ENCODE measurements at places on chromosomes 12 and 14.
A peak's percentile ranks its signal among the peaks of the same experiment; 100 is the strongest.

- no peak for DNase-seq
These were observed 92.7 kb downstream of the PAH start for GRCh38 chr12:102824218-102824835.

GRCh38 chr14:99036611-99037293 is 235.2 kb downstream of the BCL11B start:
- DNase-seq: no peak

DNA sequence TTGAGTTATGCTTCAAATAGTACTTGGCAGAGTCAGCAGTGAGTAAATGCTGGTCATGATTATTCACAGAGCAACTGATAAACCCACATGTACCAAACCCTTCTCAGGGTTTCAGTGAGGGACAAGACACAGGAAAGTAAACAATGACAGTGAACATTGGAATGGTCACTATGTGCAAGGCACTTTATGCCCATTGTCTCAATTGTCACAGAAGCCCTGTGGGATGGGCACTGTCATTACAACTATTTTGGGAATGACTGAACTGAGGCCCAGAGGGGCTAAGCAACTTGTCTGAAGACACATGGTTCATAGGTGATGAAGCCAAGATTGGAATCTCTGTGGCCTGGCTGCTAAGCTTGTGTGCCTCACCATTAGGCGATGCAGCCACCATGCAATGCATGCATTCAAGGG is 238.5 kb downstream of the RBM19 start:
- no peak for DNase-seq

- DNase-seq: no peak
These were observed 64.7 kb upstream of the ZFP36L1 start for GRCh38 chr14:68857516-68858070.

DNA sequence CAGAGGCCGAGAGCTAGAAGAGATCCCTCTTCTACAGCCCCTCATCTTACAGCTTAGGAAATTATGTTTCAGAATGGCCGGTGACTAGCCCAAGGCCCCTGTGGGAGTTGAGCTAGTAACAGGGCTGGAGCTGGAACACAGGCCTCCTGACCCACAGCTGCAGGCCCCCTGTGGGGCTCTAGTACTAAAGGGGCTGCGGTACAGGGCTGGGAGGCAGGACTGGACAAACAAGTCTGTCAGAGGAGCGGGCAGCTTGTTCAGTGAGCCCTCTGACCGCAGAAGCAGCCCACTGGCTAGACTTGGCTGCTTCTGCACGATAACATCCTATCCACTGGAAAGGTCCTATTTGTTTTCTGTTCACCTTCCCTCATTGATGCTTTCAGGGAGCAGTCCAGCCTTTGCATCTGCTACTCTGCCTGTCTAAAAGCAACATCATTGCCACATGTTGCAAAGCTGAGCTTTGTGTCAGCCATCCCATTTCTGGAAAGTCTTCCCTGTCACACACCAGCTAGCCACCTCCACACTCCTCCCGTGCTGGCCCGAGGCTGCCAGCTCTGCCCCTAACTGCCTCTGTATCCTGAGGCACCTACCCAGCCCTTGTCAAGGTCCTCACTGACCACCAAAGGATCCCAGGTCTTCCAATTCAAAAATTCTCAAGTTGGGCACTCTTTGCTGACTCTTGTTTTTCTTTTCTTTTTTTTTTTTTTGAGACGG is 10.2 kb downstream of the PSMC1 start:
- no peak for DNase-seq

GRCh38 chr12:123828120-123828519 is 66.0 kb downstream of the DNAH10 start:
- no peak for DNase-seq

GRCh38 chr12:121871467-121871866 is 12.8 kb upstream of the HPD start:
- no peak for DNase-seq

- DNase-seq: no peak
These were observed 260.0 kb downstream of the ACSS3 start for GRCh38 chr12:81337886-81338285.

- DNase-seq: no peak
These were observed 36.8 kb downstream of the GCN1 start for GRCh38 chr12:120157678-120158077.

DNA sequence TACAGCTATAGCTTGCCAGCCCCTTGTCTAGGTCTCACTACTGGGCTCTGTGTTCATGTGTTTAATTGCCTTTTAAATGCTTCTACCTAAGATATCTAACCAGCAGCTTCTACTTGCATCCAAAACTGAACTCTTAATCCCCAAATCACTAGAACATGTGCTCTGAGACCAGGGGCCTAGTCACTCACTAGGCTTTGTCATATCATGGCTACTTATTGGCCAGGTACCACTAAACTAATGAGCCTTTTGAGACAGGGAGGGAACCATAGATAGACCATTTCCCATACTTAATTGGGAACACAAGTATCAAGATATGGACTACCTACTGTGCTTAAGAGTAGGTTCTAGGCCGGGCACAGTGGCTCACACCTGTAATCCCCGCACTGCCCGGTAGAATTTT is 6.5 kb downstream of the HSP90B1 start:
- DNase-seq: no peak

- DNase-seq: no peak
These were observed 73.6 kb downstream of the SSPN start for GRCh38 chr12:26268841-26269561.

DNA sequence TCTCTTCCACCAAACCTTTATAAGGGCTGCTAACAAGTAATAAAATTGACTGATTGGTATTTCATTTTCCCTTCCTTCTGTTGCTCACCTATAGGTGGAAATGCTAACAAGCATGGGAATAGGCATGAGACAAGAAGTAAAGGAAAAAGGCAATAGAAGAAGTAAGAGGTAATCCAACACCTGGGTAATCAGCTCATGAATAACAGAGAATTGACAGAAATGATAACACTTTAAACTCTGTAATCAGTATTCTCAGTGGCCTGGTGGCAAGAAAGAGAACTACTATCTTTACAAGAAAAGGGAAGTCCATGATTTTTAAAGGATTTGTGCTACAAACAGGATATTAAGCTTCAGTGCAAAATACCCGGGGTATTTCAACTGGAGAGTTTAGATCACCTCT is 737.8 kb downstream of the RERGL start:
- DNase-seq: no peak

GRCh38 chr12:1830401-1830845 is 10.1 kb downstream of the LRTM2 start:
- DNase-seq: no peak

GRCh38 chr14:55580470-55581341 is 699 bp downstream of the KTN1 start:
- DNase-seq: peak; percentile 60

- no peak for DNase-seq
These were observed 29.4 kb upstream of the DENND5B start for GRCh38 chr12:31620311-31620710.

GRCh38 chr12:103247531-103247930 is 248.2 kb downstream of the C12orf42 start:
- no peak for DNase-seq

- DNase-seq: no peak
These were observed 26.8 kb downstream of the BCAT1 start for GRCh38 chr12:24922090-24922489.

DNA sequence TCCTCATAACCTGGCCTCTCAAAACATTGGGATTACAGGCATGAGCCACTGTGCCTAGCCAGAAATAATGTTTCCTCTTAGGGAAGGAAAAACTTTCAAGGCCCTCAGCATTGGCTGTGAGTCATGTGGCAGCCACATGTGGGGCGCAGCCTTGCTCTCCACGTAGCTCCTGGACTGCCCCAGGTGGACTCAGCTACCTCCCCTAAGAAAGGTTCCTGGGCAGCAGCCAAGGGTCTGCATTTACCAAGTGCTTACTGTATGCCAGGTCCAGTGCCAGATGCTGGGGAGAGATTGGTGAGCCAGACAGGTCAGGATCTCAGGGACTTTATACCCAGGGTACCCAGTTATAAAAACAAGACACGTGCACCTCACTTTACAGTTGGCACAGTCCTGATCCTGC is 3.7 kb upstream of the TRPV4 start:
- no peak for DNase-seq

DNA sequence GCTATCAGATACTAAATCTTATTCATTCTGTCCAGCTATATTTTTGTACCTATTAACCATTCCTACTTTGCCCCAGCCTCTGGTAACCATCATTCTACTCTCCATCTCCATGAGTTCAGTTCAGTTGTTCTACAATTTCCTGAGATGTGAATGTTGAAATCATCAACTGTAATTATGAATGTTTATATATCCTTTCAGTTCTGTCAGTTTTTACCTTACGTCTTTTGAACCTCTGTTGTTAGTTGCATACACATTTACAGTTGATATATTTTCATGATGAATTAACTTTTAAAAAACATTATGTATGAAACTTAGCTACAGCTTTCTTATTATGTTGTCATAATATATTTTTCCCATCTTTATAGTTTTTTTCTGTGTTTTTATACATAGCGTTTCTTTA is 102.1 kb downstream of the ARID2 start:
- DNase-seq: no peak

- DNase-seq: no peak
These were observed 249.2 kb downstream of the C12orf50 start for GRCh38 chr12:87779858-87780498.

GRCh38 chr14:61404637-61405036 is 83.3 kb downstream of the PRKCH start:
- DNase-seq: no peak

GRCh38 chr12:107386569-107386968 is 293.2 kb upstream of the CRY1 start:
- no peak for DNase-seq

DNA sequence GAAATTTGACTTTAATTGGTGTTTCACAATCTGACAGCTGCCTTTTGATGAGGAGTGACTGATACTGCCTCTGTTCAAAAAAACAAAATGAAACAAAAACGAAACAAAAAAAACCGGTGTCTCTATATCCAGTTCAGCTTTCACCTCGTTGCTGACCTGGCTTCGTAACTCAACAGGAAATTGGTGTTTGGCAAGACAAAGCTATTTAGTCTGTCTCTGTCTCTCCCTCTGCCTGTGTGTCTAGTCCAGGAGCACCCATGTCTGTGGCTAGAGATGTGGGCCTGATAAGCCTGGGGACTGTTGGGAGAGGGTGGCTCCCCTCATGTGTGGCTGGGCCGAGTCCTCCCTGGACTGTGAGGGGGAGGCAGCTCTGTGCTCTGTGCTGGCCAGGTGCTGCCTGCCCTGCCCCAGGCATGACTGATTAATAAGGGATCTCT is 11.3 kb downstream of the CACNA1C start:
- peak; percentile 54 for DNase-seq

DNA sequence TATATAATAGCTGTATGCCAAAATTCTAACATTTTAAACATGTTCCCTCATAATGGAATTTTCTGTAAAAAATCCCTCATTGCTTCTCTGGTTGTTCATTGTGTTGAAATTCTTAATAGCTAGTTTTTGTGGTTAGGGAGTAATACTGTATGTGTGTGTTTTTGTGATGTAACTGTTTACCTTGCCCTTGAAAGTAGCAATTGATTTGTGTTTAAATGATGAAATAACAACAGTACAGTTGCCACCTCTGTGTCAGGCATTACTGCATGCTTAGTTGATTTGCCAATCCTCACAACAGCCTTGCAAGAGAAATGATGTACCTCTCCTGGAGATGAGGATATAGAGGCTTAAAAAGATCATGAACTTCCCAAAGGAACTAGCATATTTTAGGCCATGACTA is 94.9 kb downstream of the DAAM1 start:
- DNase-seq: no peak

GRCh38 chr14:104148433-104149277 is 10.3 kb downstream of the KIF26A start:
- DNase-seq: no peak

DNA sequence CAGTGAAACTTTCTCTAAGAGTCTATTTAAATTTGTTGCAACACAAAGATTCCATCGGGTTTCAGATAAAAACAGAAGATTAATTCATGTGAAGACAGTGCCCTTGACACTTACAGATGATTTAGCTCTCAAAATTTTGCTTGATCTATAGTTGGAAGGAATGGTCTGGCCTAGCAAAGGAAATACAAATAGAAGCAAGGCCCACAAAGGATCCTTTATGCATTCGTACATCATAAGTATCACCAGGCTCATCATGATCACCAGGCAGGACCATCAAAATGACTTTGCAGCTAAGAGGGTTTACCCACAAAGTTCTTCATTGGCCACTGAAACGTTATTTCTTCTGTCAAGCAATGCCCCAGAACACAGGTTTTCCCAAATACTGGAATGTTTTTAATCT is 24.8 kb downstream of the JKAMP start:
- DNase-seq: no peak

GRCh38 chr12:6440391-6440790 is 4.4 kb upstream of the CD27 start:
- no peak for DNase-seq

DNA sequence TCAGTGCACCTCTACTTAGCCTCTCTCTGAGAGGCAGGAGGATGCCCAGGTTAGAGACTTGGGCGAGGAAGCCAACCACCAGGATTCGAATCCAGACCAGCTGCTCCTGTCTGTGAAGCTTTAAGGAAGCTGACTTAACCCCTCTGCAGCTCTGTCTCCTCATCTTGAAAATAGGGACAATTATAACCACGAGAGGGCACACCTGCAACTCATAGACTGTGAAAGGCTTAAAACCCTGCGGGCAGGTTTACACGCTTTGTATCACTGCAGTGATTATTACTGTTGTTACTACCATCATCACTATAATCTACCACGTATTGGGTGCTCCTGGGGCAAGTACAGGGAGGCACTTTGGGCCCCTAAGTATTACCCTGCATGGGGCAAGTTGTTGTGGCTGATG is 379.8 kb downstream of the VRK1 start:
- peak; percentile 63 for DNase-seq

DNA sequence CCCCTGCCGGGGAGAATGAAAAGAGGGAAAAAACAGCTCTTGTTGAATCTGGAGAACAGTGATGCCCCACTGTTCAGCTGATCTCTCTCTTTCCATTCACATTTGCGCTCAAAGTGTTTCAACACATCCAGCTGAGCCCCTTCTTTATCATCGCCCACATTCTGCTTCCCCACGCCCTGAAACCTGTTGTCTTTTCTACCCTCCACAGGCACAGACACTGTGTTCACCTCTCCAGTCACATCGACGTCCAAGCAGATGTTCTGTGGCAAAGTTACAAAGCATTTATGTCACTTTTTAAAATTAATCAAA is 338.7 kb downstream of the EGLN3 start:
- no peak for DNase-seq

- DNase-seq: peak; percentile 73
These were observed at the start of gene NDRG2 for GRCh38 chr14:21024585-21025370. NDRG2 (minus strand) TSS chr14:21025061; CDS start chr14:21023315, 1,746 bp downstream.

GRCh38 chr12:68612202-68612601 is 1.5 kb downstream of the RAP1B start:
- DNase-seq: no peak

GRCh38 chr12:20490213-20490612 is 121.9 kb downstream of the PDE3A start:
- no peak for DNase-seq

GRCh38 chr12:124555168-124556073 is 12.0 kb downstream of the NCOR2 start:
- DNase-seq: no peak
